ENCODE measurements at places on chromosomes 7 and 10. TPM values are rescaled to one million over a fixed set of nuclear protein-coding genes. Genes with fewer than 3 reads are reported as not detected.

- DNase-seq = no peak
Measured at GRCh38 chr10:22539579-22540298, 174.6 kb downstream of the PIP4K2A start.

- DNase-seq = no peak
Measured at GRCh38 chr7:27527348-27527714, 135.4 kb downstream of the HIBADH start.

DNA sequence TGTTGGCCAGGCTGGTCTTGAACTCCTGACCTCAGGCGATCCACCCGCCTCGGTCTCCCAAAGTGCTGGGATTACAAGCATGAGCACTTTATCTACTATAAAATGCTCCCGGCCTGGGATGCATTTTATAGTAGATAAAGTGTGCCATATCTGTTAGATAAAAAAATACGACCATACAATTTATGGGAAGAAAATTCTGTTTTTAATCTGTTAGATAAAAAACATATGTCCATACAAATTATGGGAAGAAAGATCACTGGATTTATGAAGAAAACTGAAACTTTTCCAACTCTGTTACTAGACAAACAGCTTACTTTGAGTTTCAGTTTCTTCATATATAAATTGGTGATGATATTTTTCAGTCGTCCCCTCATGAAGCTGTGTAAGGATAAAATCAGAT lies 4.5 kb downstream of the TSPAN13 start:
- DNase-seq = no peak

DNA sequence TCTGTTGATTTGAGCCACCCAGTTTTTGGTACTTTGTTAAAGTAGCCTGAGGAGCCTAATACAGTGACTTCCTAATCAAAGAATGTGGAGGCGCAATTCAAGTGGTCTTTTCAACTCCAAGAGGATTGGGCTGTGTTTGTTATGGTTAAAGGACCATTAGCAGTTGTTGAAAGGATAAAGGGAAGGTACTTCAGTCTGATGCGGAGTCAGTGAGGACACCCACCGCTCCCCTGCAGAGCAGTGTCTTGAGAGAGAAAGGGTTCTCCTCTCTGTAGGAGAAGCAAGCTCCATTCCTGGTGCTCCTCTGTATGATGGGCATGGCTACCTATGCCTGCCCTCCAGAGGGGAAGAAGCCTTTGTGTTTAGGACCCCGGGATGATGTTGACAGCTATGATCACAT lies 590.6 kb upstream of the C7orf33 start:
- DNase-seq = no peak

HOXA13 gene
- not detected for total RNA-seq

LOXL4 gene
- 0.85 TPM for total RNA-seq

Measured in Peyer's patch (tissue), 4 donors.